ENCODE measurements at places on chromosomes 6 and 20.

- no peak for DNase-seq
These were observed 59.3 kb upstream of the STMND1 start for GRCh38 chr6:17042422-17043147.

DNA sequence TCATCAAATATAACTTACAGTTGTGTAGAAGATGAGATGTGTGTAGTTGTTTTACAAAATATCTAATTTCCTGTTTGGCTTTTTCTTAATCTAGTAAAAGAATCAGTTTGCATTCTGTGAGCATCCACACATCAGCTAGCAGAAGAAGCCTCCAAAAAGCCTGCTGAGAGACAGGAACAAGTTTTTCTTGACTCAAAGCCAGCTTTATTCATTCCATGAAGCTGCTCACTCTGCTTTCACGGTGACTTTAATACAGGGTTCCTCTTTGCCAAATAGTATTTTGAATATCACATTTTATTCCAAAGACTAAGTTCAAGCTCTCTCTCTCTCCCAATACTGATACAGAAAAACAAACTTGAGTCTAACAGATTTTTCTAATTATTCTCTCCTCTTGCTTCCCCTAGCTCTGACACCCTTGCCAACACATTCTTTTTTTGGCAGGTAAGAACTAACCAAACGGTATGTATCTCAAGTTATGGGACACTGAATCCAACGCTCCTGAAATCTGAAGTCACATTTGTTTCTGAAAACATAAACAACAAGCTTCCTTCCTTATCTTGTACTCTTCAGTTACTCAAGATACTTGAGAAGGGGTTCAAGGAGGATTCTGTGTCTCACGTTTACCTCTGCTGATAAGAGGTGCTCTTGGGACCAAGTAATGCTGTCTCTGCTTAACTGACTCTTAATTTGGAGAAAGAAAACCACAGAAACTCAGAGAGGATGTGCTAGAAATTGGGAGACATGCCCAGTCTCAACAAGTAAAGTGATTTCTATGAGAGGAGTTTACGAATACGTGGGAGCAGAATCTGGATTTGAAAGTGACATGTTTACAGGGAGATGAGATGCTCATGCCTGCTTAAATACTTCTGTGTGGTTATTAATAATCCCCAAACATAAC is 184.2 kb upstream of the SPTLC3 start:
- no peak for DNase-seq

- no peak for DNase-seq
These were observed 195.6 kb downstream of the HDGFL1 start for GRCh38 chr6:22765015-22765414.

DNA sequence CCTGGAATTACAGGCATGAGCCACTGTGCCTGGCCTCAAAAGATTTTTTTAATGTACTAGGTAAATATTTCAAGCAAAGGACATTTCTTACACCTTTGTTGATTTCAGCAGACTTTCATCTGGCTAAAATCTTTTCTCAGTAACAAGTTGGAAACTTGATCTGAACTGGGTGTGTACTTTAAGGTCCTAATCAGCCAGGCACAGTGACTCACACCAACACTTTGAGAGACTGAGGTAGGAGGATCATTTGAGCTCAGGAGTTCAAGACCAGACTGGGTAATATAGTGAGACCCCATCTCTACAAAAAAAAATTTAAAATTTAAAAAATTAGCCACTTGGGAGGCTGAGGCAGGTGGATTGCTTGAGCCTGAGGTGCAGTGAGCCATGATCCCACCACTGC is 7.0 kb upstream of the RALGAPA2 start:
- no peak for DNase-seq

DNA sequence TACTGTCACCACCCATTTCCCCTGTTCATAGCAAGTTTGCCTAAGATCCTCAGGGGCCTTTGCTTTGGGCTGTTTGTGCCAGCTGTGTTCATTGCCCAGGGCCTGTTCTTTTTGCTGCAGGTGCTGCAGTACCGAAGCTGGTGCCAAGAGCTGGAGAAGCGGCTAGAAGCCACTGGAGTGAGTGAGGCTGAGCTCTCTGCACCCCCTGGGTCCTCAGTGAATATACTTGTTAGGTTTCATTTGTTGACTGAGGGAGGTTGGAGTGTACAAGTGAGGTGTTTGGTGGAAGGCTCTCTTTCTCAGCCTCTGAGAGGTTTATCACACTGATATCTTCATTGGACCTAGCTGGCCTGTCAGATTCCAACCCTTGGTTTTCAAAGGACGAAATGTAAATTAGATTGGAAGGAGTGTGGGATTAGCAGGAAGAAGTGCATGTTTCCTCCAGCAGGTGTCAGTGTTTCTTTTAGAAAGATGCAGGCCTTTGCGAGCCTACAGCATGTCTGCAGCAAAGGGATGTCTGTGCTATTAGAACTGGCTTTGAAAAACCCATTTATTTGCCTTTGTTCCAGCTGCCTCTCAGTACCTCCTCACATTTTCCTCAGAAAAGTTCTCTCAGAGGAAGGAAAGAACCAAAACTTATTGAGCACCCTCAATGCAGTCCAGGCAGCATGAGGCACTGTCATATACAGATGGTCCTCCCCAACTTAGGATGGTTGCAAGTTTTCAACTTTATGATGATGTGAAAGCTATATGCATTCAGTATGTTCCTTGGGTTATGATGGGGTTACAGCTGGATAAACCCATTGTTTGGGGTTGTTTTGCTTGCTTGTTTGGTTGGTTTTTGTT is 8.3 kb downstream of the CEP250 start:
- no peak for DNase-seq

DNA sequence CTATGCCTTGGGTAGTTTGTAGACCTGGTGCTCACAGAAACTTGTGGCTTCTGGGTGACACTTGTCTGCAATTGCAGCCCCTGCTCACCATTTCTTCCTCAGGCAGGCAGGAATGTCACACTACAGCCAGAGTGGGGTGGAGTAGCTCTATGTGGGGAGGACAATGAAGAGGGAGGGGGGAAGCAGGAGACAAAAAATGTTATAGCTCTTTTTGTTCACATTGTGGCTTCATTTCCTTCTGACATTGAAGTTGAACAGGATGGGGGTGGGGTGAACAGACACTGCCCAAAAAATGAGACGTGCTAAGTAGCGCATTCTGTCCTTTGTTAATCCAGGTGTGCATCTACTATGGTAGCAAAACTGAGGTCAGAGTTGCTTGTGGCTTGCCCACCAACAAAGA is at the start of gene THEMIS:
Gene THEMIS (minus strand): TSS at position 124 of the 400 bp plus-strand sequence. CDS start 126 bp downstream, outside the sequence.
- DNase-seq, result no peak

DNA sequence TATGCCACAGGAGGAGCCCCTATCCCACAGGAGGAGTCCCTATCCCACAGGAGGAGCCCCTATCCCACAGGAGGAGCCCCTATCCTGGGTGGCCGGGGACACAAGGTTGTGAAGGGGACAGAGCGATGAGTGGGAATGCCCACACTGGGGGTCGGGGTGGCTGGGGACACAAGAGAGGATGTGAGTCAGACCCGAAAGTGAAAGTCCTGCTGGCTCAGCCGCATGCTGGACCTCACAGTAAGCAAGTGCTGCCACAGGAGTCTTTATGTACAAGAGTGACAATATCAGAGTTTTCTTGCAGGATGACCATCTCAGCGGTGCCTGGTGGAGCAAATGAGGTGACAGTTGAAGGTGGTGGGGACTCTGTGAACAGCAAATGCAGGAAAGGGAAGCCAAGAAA is 93.7 kb downstream of the PSMB1 start:
- DNase-seq, result no peak

GRCh38 chr20:47358672-47359529 is 2.4 kb upstream of the ZMYND8 start:
- no peak for DNase-seq

- no peak for DNase-seq
These were observed 779.7 kb upstream of the MAN1A1 start for GRCh38 chr6:120129228-120129627.

GRCh38 chr6:135504734-135505133 is 7.2 kb upstream of the AHI1 start:
- no peak for DNase-seq

DNA sequence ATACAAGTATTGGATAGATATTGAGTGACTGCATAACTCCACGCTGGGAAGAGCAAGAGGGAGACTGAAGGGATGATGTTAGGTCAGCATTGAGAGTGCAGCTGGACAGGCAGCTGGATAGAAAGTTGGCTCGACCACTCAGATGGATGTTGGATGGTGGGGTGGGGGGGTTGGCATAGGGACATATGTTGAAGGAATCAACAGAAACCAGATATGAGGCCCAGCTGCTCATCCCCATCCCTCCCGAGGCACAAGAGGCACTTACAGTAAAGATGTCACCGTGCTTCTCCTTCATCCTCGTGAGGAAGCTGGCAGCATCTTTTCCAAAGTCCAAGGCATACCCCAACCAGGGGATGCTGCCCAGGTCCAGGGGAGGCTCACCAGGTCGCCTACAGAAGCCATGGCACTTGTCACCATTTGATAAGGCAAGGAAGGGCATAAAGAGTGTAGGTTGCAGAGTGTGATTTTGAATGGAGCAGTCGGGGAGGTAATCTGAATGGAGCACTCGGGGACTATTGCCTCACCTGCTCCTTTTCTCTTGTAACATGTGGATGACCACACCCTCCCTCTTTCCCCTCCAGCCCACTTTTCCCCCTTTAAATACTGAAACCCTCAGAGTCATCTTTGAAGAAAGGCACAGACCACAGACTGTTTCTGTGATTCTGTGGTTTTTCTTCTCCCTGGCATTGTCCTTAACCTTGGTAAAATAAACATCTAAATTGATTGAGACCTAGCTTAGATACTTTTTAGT is 18.0 kb downstream of the PTGIS start:
- DNase-seq, result no peak

DNA sequence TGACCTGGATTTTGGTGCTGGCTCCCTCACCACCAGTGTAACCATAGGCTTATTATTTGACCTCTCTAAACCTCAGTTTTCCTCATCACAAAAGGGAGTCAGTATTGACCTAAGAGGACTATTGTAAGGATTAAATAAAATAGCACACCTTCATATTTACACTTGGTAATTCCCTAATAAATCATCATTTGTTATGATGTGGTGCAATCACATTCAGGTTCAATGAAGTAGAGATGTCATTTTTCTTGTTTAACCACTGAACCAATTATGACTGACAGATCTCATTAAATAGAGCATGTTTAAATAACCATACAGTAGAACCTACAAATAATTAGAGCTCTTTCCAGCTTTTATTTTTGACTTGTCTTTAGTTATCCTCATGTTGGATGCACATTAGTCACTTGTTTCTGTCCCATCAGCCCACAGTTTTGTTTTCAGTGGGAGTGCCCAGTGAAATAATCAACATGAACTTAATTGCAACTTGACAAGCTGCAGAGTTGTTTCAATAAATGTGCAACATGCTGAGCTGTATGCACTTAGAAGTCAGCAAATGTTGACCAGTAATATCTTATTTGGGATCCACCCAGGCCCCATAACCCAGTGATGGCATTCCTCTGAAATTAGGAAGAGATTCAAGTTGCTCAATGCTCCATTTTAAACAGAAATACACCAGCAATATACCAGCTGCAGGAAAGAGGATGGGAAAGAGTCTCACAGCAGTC is 451.7 kb upstream of the MARCKS start:
- no peak for DNase-seq

DNA sequence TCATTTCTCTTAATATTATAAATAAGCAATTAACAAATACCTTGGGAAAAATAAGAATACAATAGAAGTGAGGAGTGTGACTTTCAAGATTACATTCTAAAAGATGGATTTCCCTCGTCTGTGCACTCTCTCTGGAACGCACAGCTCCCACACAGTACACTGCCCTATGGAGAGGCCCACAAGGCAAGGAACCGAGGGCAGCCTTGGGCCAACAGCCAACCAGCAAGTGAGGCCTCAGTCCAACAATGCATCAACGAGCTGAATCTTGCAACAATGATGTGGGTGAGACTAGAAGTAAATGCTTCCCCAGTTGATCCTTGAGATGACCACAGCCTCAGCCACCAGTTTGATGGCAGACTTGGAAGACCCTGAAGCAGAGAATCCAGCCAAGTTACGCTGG is 34.5 kb upstream of the AVP start:
- no peak for DNase-seq

GRCh38 chr6:20954315-20954714 is 420.1 kb downstream of the CDKAL1 start:
- no peak for DNase-seq

- DNase-seq, result no peak
These were observed 35.2 kb upstream of the MLN start for GRCh38 chr6:33838983-33839382.

- no peak for DNase-seq
These were observed 27.7 kb upstream of the FBXL4 start for GRCh38 chr6:98975421-98975820.

- DNase-seq, result no peak
These were observed 171.4 kb downstream of the COL9A1 start for GRCh38 chr6:70131528-70131927.

DNA sequence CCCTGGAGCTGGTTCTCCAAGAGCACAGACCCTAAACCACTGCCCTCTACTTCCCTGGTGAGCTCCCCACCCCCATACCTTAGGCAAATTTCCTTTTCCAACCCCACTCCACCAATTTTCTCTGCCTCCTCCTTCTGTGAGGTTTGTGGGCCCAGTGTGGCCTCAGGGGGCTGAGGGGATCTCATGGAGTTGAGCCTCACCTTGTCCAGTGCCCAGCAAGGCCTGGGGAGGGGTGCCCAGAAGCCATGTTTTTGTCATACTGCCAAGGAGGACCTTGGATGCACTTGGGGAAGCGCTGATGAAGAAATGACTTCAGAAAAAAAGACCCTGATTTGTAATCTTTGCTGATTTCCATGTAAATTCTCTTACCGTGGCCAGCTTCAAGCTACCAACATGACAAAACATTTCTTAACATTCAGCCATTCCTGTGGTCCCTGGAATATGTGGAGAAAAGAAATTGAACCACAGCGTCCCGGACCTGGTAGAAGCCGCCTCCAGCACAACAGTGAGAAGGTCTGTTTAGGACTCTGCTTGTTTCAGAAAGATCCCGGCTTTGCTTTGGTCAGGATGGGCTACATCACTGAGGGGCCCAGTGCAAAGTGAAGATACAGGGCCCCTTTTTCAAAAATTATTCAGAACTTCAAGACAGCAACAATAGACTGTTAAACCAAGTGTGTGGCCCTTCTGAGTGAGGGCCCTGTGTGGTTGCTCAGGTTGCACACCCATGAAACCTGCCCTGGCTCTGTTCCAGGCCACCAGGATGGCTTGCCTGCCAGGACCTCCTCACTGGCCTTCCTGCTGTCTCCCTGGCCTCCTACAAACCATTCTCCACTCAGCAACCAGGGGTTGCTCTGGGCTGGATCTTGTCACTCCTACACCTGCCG is 52.5 kb downstream of the CHMP4B start:
- no peak for DNase-seq

GRCh38 chr6:30325873-30326525 is 728 bp upstream of the TRIM39 start:
- peak; percentile 64 for DNase-seq

GRCh38 chr6:108760126-108761050 is 87.8 kb upstream of the ARMC2 start:
- no peak for DNase-seq

- DNase-seq, result no peak
These were observed 86.9 kb upstream of the TGM3 start for GRCh38 chr20:2208897-2209296.

DNA sequence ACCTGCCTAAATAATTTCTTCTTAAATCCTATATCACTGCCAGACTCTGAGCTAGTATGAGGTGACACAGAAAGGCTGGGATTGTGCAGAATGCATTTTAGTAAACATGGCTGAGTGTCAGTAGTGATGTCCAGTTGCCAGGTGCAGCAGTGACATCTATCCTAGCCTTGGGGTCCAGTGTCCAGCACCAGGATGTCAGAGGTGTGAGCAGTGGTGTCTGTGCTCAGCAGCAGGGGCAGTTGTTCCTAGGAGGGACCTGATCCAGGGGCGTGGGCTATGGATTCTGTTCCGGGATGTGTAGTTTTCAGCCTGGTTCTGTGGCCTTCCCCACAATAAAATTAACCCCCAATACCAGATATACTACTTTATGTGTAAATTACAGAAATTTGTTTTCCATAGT is 6.0 kb downstream of the HLA-C start:
- no peak for DNase-seq

Data from stimulated activated CD4-positive, alpha-beta T cell treated with anti-CD3 and anti-CD28 coated beads, Interleukin-15, amount 100 ng/mL, for 48 hours (primary cell).